ENCODE measurements at places on chromosomes 12 and 14.

- no peak for DNase-seq
These were observed 12.2 kb upstream of the HIF1A start for GRCh38 chr14:61683108-61683507.

DNA sequence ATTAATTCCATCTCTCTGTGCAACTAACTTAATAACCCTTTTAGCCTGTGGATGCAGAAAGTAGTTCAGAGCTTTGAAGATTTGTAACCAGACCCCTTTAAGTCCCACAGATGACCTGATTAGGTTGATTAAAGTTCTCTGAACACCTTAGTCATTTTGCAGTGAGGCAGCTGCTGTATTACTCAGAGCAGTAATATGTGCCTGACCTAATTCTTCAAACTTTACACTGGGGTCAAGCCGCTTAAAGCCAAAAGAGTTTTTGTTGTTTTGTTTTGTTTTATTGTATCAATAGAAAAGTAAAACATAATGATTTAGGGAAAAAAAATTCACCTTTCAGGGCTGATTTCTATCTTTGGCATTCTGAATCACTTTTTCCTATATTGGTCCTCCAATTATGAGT, 78.6 kb upstream of the PLEKHG7 start:
- no peak for DNase-seq

GRCh38 chr12:127191129-127191528, 1075.8 kb upstream of the TMEM132C start:
- no peak for DNase-seq

- DNase-seq = no peak
These were observed 37.9 kb downstream of the SOX5 start for GRCh38 chr12:23911574-23911973.

Data from NCI-H1417 (cell line).